ENCODE measurements at places on chromosomes 11 and 22. TPM values are rescaled to one million over a fixed set of nuclear protein-coding genes. Genes with fewer than 3 reads are reported as not detected.

DNA sequence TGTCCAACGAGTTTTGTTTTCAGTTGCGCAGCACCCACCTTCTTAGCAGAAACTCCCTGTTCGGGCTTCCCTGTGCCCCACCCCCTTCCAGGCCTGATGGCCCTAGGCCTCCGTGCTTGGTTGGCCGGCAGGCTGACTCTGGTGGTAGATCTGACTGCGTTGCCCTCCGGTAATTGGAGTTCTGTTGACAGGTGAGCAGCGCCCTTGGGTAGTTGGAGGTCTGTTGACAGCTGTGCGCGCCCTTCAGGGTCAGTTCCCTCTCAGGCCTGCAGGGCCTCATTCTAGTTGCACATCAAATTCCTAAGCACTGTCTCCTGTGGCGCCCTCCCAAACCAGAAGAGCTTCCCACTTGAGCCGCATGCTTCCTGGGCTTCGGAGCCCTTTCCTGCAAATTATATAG lies 776 bp downstream of the DGCR6 start:
- no peaks in the 10 kb centered on the region for H3K36me3 ChIP-seq
- H3K4me3 ChIP-seq, result no peak overlapping the region
- H3K27ac ChIP-seq, result no peak overlapping the region
- no peaks in the 10 kb centered on the region for H3K27me3 ChIP-seq
- DNase-seq, result no peak
- H3K4me1 ChIP-seq, result no peaks in the 10 kb centered on the region

DNA sequence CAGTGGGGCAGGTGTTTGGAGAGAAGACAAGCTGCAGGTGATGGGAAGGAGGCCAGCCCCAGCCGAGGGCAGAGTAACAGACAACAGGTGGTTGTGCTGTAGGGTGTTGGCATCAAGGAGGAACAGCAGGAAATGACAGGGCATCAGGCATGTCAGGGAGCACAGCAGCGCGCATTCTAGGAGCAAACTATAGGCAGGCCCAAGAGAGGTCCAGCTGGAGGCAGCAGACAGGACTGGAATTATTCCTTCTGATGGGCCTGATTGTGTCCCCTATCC lies 13.6 kb downstream of the ADM start:
- H3K4me1 ChIP-seq, result no peaks in the 10 kb centered on the region
- no peak overlapping the region for H3K4me3 ChIP-seq
- no peak overlapping the region for H3K27ac ChIP-seq
- no peaks in the 10 kb centered on the region for H3K27me3 ChIP-seq

DNA sequence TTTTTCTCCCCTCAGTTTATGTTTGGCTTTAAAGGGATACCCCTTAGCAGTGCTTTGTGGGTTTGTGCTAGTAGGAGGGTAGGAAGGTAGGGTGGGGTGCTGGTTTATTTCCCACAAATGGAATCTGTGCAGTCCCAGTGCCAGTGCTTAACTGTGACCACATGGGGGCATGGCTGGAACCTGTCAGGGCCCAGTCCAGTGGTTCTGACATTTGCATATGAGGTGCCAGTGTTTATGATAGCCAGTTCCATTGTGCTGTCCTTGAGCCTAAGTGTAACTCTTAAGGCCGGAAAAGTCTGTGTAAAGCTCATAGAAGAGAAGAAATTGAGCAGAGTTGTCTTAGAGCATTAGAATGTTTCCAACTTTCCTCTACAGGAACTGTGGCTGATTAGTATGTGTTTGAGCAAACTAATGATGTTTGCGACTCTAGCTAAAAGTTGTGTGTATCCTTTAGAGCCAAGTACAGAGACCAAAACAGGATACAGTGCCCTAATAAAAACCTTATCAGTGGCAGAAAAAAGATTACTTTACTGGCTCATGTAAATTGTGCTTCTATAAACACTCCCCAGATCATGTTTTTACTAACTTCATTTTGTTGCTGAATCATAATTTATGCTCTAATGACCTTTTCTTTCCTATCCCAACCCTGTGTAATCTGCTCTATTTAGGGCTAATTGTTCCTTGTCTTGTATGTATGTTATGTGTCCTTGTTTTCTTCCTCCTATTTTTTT lies 38.1 kb downstream of the DIXDC1 start:
- H3K27ac ChIP-seq, result peak overlapping the region; percentile 52
- H3K4me3 ChIP-seq, result no peak overlapping the region
- DNase-seq, result no peak
- H3K27me3 ChIP-seq, result no peaks in the 10 kb centered on the region
- peaks cover 6% of the 10 kb centered on the region for H3K4me1 ChIP-seq
- H3K36me3 ChIP-seq, result no peaks in the 10 kb centered on the region

DNA sequence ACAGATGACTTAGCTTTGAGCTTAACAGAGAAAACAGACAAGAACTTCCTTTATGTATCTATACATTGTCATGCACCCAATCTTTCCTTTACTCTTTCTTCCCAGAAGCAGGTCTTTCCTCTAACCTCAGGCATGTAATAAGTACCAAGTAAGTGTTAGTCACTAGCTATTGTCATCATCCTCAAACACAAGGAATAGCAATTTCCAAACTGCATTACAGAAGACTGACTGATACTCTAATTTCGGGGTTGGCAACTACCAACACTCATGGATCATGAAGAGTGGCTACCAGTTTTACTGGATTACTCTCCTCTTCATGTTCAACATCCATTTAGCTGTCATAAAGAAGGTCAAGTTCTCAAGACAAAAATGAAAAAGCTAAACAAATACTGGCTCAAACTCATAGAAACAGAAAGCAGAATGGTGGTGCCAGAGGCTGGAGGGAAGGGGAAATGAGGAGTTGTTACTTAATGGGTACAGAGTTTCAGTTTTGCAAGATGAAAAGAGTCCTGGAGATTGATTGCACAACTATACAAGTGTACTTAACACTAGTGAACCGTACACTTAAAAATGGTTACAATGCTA lies 111.6 kb downstream of the SIK3 start:
- DNase-seq, result no peak
- H3K27me3 ChIP-seq, result no peaks in the 10 kb centered on the region
- H3K4me3 ChIP-seq, result no peak overlapping the region
- H3K36me3 ChIP-seq, result no peaks in the 10 kb centered on the region

LRRC75B gene
- total RNA-seq, result 161 TPM

- H3K36me3 ChIP-seq, result no peaks in the 10 kb centered on the region
- no peak for DNase-seq
- no peak overlapping the region for H3K4me3 ChIP-seq
- H3K27me3 ChIP-seq, result no peaks in the 10 kb centered on the region
These were observed 51.2 kb downstream of the SMCO4 start for GRCh38 chr11:93491973-93492372.

TUT1 gene
- 30.6 TPM for total RNA-seq

DNA sequence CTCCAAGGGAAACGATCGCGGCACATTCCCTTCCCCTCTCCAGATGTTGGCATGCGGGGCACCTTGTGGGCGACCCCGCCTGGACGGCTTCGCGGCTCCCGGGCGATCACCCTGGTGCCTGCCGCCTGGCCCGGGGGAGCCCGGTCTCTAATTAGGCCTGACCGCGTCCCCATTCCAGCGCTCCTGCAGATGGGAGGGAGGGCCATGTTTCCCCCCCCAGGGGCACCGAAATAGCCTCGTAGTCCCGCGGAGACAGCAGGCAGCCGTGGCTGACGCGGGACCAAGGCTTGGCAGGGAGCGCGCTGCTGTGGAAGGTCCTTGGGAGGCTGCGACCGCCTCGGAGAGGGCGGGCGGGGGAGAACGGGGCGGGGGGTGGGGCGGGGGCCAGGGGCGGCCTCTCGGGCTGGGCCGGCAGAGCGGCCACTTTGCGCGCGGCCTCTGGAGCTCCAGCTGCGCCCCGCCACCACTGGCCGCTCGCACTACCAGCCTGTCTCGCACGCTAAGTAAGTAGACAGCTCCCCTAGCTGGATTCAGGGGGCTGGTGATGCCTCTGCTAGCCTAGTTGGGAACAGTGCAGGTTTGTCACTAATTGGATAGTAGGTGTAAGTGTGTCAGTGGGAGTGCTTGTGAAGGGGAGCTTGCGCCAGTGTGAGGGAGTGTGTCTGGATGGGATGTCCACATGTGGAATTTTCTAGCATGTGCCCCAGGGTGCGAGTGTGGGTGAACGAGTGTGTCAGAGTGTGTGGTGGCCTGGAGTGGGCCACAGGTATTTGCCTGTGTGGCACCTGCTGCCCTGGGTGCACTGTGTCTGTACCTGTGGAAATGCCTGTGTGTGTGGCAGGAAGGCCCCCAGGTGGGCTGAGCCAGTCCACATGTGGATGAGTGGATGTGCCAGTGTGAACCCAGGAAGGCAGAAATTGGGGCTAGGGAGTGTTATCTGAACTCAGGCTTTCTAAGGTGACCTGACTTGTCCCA lies at the start of gene INSC:
Gene INSC (plus strand): TSS at position 423 of the 975 bp plus-strand sequence. CDS start 34,252 bp downstream, outside the sequence.
- H3K27ac ChIP-seq, result no peak within 1 kb of the TSS
- H3K27me3 ChIP-seq, result no peaks in the 10 kb centered on the region
- no peaks in the 10 kb centered on the region for H3K4me1 ChIP-seq
- no peak for DNase-seq
- H3K4me3 ChIP-seq, result no peak within 1 kb of the TSS

DNA sequence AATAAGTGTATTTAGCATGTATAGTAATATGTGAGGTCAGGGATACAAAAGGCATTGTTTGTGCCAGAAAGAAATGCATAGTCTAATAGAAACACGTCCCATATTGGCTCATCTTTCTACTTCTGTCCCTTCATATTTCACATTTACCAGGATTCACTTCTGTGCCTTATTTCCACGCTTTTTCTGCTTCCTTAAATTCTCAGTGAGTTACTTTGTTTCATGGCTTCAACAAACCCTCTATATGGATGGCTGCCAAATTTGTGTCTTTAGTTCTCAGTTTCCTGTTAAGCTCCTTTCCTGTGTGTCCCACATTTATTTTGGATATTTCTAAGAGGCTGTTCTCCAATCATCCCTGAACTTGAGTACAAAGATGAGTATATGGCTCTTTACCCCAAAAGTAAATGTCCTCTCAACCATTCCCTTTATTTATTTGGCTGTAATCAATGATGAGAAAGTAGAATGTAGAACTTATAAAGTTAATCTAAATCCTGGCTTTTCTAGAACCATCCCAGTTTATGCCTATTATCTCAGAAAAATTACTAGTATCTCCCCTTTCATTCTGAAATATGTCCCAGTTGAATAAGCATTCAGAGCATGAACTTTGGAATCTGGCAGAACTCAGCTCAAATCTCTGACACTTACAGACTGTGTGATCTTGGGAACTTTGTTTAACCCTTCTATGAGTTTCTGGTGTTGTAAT lies 23.5 kb downstream of the OR8B12 start:
- no peak overlapping the region for H3K27ac ChIP-seq
- H3K36me3 ChIP-seq, result no peaks in the 10 kb centered on the region
- no peak for DNase-seq
- no peaks in the 10 kb centered on the region for H3K4me1 ChIP-seq

DNA sequence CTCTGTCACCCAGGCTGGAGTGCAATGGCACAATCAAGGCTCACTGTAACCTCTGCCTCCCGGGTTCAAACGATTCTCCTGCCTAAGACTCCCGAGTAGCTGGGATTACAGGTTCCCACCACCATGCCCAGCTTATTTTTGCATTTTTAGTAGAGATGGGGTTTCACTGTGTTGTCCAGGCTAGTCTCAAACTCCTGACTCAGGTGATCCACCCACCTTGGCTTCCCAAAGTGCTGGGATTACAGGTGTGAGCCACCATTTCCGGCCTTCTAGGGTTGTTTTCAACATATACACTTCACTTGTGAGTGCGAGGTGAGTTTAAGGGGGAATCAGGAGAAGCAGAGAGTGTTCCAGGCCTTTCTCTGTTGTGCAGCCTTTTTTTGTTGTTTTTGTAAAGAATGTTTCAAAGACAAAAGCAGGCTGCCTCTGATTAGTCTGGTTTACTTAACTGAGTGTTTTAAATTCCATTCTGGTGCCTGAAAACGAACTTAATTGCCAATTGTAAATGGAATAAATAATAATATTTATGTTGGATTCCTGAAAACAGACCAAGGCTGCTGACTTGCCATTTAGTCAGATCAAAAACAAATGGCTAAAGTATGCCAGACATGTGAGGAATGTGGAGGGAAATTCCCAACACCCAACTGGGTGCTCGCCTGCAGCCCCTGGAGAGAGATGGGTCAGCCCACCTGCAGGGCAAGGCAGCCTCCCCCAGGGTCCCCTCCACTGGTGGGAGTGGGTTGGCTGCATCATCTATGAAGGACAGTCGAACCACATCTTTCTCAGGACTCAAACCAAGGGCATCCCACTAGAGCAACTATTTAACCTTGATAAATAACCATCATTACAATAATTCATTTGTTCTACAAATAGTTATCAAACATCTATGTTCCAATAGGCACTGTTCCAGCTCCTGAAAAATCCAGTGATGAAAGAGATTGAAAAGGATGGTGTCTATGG lies 4.6 kb upstream of the RANGAP1 start:
- H3K27ac ChIP-seq, result peak overlapping the region; percentile 4
- DNase-seq, result no peak
- no peaks in the 10 kb centered on the region for H3K36me3 ChIP-seq
- no peaks in the 10 kb centered on the region for H3K4me1 ChIP-seq
- no peaks in the 10 kb centered on the region for H3K27me3 ChIP-seq
- no peak overlapping the region for H3K4me3 ChIP-seq

GRCh38 chr22:26708256-26709009 lies 51.0 kb downstream of the MIAT start:
- H3K27ac ChIP-seq, result no peak overlapping the region
- DNase-seq, result no peak
- H3K27me3 ChIP-seq, result no peaks in the 10 kb centered on the region
- H3K4me3 ChIP-seq, result no peak overlapping the region
- no peaks in the 10 kb centered on the region for H3K36me3 ChIP-seq
- no peaks in the 10 kb centered on the region for H3K4me1 ChIP-seq

DNA sequence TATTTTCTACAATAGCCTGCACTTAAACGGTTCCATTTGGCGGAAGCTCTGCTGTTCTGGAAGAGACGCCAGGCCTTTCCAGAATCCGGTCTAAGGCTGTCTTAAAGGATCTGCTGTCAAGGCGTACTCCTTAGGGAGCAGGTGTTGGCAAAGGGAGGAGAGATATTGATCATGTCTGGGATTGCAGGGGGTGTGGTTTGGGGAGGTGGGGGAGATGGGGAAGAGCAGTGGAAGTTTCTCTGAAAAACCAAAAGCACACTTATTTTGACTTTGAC lies 22.5 kb upstream of the WNT11 start:
- no peak overlapping the region for H3K4me3 ChIP-seq
- no peaks in the 10 kb centered on the region for H3K27me3 ChIP-seq
- no peaks in the 10 kb centered on the region for H3K4me1 ChIP-seq
- no peak overlapping the region for H3K27ac ChIP-seq
- H3K36me3 ChIP-seq, result no peaks in the 10 kb centered on the region

- no peaks in the 10 kb centered on the region for H3K27me3 ChIP-seq
- H3K4me3 ChIP-seq, result no peak overlapping the region
- peaks cover 9% of the 10 kb centered on the region for H3K4me1 ChIP-seq
- DNase-seq, result no peak
- peaks cover 11% of the 10 kb centered on the region for H3K36me3 ChIP-seq
These were observed 4.7 kb downstream of the SPINDOC start for GRCh38 chr11:63817758-63818498.

- H3K27ac ChIP-seq, result no peak overlapping the region
- DNase-seq, result no peak
- H3K4me1 ChIP-seq, result no peaks in the 10 kb centered on the region
- no peaks in the 10 kb centered on the region for H3K27me3 ChIP-seq
These were observed 44.5 kb upstream of the TEAD1 start for GRCh38 chr11:12629601-12630313.

OR10A5 gene
- total RNA-seq, result not detected
